ENCODE measurements at places on chromosomes 12 and 14.

- no peak for DNase-seq
Observed at GRCh38 chr12:124647316-124647715, 79.9 kb upstream of the NCOR2 start.

- no peak for DNase-seq
Observed at GRCh38 chr12:88416786-88417185, 163.5 kb downstream of the KITLG start.

- DNase-seq, result no peak
Observed at GRCh38 chr12:51388069-51388799, 3.0 kb downstream of the GALNT6 start.

GRCh38 chr14:22252686-22253085 lies 336.3 kb downstream of the DAD1 start:
- DNase-seq, result no peak

DNA sequence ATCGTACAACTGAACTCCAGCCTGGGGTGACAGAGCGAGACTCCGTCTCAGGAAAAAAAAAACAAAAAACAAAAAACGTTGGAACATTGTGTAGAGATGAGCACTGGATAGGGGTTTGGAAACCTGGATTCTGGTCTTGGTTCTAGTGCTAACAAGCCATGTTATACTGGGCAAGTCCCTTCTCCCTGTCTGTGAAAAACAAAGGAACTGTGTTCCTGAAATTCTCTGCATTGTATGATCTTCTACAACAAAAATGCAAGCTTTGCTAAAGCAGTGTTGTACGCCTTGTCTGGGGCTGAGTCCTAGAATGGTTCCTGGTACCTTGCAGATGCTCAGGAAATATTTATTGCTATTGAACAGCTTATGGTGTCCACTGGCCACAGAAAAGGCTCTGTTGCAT lies 13.4 kb downstream of the GPRC5D start:
- DNase-seq, result no peak

- DNase-seq, result no peak
Observed at GRCh38 chr12:92385296-92385695, 239.7 kb upstream of the BTG1 start.

DNA sequence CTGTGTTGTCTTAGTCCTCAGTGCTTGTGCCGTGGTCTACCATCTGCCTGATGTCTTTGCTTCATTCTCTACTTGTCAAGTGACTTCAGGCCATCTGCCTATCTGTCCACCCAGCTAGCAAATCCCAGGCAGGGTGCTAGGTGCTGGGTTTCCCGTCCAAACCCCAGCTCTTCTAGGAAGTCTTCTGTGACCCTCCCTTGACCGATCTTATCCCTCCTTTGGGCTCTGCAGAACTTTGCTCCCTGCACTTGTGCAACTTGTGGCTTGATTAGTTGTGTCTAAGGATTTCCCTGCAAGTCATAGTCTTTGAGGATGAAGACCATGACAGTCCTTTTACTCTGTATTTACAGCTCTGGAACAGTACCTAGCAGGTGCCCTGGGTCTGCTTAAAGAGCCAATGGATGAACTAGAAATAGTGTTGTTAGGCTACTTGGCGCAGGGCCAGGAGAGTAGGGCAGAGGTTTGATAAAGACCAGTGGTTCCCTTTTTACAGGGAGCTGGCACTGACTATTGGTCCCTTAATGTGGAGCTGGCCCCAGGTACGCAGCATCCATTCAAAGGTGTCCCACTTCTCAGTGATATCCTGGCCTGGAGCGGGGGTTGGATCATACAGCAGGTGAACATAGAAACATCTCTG lies 60.1 kb downstream of the ADCK1 start:
- no peak for DNase-seq

DNA sequence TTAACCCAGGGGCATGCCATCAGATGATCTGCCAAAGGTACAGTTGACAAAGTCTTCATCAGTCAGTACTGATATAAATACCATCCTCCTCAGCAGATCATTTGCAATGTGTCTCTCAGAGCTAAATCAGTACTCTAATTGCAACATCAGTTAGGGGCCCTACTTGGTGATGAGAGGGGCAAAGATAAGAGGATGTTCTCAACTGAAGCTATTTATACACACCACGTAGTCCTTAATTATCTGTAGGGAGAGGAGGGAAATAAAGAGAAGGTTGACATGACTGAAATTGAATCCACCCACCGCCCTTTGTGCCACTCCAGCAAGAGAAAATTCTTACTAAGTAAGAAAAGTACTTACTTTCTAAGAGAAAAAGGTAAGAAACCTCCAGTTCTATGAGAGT lies 157.8 kb upstream of the NUDT4 start:
- no peak for DNase-seq

DNA sequence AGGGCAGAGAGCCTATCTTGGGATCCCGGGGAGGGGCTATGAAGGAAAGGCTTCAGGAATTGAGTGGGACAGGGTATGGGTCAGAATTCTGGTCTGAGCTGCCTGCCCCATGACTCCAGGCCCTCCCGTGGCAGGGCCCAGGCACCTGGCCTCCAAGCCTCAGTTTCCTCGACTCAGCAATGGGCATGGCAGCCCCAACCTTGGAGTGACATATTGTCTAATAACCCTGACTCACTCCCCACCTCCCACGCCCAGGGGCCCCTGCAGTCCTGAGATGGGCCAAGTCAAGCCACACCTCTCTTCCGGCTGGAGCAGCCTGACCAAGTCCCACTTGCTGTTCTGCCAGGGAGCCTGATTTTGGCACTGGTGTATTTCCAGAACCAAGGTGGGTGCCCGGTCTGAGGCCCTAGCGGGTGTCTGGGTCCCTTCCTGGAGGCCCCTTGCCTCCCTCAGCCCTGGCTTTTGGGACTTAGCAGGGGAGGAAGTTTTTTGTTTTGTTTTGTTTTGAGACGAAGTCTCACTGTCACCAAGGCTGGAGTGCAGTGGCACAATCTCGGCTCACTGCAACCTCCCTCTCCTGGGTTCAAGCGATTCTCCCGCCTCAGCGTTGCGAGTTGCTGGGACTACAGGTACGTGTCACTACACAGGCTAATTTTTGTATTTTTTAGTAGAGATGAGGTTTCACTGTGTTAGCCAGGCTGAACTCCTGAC lies 40.3 kb upstream of the RCOR1 start:
- no peak for DNase-seq

DNA sequence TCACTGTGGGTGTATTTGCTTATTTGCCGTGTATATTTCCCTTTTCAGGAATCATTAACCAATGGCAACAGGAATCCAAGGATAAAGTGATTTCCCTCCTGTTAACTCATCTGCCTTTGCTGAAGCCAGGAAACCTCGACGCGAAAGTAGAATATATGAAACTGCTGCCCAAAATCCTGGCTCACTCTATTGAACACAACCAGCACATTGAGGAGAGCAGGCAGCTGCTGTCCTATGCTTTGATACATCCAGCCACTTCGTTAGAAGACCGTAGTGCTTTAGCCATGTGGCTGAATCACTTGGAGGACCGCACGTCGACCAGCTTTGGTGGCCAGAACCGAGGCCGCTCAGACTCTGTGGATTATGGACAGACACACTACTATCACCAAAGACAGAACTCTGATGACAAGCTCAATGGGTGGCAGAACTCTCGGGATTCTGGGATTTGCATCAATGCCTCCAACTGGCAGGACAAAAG lies 135.1 kb downstream of the SAMD4A start:
- DNase-seq, result no peak

- DNase-seq, result no peak
Observed at GRCh38 chr12:80268924-80269749, 169.8 kb downstream of the OTOGL start.

DNA sequence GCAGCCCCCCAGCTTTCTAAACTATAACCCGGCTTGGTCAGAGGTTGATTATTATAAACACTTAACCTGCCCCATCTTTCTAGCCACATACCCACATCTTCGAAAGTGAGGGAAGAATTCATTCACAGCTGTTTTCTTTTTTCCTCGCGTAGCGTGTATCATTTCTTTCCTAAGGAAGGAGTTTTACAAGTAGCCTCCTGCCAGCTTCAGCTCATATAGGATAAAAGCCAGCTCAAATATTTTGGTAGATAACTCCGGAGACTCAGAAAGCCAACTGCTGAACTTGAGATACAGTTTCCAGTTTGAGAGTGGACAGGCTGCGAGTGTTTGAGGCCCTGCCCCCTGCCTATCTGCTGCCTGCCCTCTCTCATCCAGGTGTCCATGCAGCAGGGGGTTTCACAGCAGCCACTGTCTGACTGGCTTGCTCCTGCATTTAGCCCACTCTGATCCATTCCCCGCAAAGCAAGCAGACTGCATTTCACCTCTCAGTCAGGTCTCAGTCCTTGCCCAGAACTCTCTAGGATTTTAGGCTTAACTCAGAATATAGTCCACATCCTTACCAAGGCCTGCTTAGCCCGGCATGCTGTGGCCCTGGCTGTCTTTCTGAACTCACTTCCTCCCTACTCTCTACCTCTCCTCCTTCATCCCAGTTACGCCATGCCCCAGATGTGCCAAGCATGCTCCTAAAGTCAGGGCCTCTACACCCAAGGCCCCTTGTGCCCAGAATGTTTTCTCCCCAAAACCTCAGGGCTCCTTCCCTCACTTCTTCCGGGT lies 46.9 kb downstream of the EVL start:
- no peak for DNase-seq

DNA sequence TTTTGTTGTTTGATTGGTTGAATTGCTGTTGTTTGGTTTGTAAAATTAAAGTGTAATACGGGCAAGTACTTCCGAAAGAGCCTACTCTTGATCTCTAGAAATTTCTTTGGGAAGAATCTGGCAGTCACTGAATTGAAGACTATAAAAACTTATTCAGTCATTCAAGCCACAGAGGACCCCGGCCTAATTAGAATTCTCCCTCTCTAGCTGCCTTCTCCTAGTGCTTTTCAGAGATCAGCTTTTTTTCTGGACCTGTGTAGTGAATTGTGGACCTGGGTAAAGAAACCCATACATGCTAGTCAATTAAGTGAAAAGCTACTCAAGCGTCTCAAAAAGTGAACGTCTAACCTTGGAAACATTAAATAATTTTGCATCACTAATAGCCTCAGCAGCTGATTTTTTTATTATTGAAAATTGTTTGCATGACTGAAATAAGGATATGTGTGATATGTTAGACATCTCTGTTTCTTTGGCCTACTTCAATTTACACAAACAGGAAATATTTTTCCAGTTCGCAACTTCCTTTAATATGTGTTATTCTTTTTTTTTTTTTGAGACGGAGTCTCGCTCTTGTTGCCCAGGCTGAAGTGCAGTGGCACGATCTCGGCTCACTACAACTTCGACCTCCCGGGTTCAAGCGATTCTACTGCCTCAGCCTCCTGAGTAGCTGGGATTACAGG lies 27.2 kb downstream of the EFCAB11 start:
- no peak for DNase-seq

DNA sequence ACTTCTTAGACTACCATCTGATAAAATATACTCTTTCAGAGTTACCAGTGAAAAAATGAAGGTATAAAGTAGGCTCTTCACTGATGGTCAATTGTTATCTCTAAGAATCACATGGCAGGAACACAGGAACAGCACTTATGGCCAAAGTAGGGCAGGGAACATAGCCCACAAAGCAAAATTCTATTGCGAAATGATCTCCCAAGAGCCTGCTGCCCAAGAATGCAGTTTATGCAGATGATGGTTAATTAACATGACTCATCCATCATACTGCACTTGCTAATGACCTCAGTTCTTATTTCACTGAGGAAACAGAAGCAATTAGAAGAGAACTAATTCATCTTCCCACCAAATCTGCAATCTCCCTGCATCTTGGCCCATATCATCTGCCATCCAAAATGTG lies 133.8 kb downstream of the SLC2A13 start:
- no peak for DNase-seq

Data from posterior cingulate gyrus (tissue), 11 donors.